ENCODE measurements at places on chromosomes 13 and 19. TPM values are rescaled to one million over a fixed set of nuclear protein-coding genes. Genes with fewer than 3 reads are reported as not detected.
A peak's percentile ranks its signal among the peaks of the same experiment; 100 is the strongest.

A1BG gene
- 22.6 TPM for total RNA-seq

DKKL1 gene
- total RNA-seq, result 2.4 TPM

GRCh38 chr13:27504128-27504867 lies 53.9 kb upstream of the MTIF3 start:
- H3K4me1 ChIP-seq, result peaks cover 15% of the 10 kb centered on the region
- no peaks in the 10 kb centered on the region for H3K27me3 ChIP-seq
- H3K4me3 ChIP-seq, result no peak overlapping the region
- peak overlapping the region; percentile 67 for H3K27ac ChIP-seq
- H3K36me3 ChIP-seq, result no peaks in the 10 kb centered on the region

GRCh38 chr13:60645676-60646075 lies 248.7 kb downstream of the TDRD3 start:
- DNase-seq, result no peak
- no peak overlapping the region for H3K4me3 ChIP-seq
- H3K27ac ChIP-seq, result no peak overlapping the region
- peaks cover 4% of the 10 kb centered on the region for H3K27me3 ChIP-seq
- peaks cover 26% of the 10 kb centered on the region for H3K4me1 ChIP-seq
- no peaks in the 10 kb centered on the region for H3K36me3 ChIP-seq

DNA sequence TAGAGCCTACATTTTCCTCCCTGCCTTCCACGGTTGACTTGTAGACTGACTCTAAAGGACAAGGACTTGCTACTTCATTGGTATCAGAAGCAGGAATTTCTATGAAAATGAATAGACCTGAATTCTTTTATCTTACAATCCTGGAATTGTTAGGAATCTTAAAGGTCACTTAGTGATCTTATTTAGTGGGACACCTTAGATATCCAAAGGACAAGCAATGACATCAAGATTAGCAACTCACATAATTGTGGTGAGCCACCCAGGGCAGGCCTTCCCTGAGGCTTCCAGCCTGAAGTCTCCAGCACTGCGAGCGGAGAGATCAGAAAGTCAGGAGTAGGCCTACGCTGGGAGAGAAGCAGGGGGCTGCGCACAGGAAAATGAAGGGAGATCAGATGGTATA lies 37.8 kb downstream of the KLF5 start:
- no peak overlapping the region for H3K4me3 ChIP-seq
- H3K4me1 ChIP-seq, result no peaks in the 10 kb centered on the region
- no peaks in the 10 kb centered on the region for H3K27me3 ChIP-seq
- DNase-seq, result no peak
